Adipocyte (in vitro differentiated cells): ENCODE measurements at places on chromosomes 5 and 9.
A peak's percentile ranks its signal among the peaks of the same experiment; 100 is the strongest.

- no peak for DNase-seq
Measured at GRCh38 chr9:4812858-4813257, 20.1 kb downstream of the RCL1 start.

GRCh38 chr5:82738681-82739269, 338.4 kb downstream of the TMEM167A start:
- no peak for DNase-seq

- DNase-seq: no peak
Measured at GRCh38 chr5:156669416-156669815, 180.7 kb upstream of the PPP1R2B start.

GRCh38 chr9:131620764-131621520, 75.6 kb downstream of the PRRT1B start:
- DNase-seq: no peak

GRCh38 chr9:4939118-4939561, 45.9 kb upstream of the JAK2 start:
- no peak for DNase-seq

DNA sequence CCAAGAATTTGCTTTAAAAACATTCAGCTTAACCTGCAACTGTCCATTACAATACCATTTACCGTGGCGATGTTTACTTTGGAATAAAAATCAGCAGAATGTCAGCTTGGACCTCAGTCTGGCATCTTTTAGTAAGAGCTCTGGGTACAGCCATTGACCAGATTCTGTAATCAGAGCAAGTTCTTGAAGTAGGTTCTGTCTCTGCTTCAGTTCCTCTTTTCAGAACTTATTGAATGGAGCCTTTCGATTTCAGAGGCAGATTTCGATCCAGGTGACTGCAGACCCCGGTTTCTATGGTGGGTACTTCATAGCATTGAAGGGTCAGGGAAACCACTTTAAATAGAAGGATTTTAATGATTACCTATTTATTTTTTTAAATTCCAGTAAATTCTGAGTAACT, 53.4 kb upstream of the SV2C start:
- no peak for DNase-seq

DNA sequence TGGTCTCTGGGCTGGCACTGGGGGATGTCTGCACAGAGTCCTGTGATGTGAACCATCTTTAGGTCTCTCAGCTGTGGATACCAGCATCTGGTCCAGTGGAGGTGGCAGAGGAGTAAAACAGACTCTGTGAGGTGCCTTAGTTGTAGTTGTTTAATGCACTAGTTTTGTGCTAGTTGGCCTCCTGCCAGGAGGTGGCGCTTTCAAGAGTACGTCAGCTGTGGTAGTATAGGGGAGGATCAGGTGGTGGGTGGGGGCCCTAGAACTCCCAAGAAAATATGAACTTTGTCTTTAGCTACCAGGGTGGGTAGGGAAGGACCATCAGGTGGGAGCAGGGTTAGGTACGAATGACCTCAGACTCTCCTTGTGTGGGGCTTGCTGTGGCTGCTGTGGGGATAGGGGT, 197.1 kb downstream of the TMC1 start:
- DNase-seq: no peak

DNA sequence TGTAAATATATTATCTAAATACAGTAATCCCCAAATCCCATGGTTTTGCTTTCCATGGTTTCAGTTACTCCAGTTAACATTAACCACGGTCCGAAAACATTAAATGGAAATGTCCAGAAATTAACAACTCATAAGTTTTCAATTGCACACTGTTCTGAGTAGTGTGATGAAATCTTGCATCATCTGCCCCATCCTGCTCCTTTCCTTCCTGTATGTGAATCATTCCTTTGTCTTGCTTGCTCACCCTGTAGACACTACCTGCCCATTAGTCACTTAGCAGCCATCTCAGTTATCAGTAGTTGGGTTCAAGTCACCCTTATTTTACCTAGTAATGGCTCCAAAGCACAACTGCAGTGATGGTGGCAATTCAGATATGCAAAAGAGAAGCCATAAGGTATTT, 1568.5 kb upstream of the WWC1 start:
- no peak for DNase-seq

GRCh38 chr5:134370311-134370870, 978 bp upstream of the UBE2B start:
- no peak for DNase-seq

DNA sequence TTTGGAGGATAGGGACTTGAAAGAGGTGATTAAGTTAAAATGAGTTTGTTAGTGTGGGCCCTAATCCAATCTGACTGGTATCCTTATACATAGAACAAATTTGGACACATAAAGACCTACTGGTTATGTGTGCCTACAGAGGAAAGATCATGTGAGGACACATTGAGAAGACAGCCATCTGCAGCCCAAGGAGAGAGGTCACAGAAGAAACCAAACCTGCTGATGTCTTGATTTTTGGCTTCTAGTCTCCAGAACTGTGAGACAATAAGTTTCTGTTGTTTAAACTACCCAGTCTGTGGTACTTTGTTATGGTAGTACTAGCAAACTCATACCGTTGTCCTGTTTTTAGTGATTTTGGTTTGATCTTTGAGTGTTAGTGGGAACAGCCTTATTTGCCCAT, 18.3 kb downstream of the RNF180 start:
- no peak for DNase-seq

DNA sequence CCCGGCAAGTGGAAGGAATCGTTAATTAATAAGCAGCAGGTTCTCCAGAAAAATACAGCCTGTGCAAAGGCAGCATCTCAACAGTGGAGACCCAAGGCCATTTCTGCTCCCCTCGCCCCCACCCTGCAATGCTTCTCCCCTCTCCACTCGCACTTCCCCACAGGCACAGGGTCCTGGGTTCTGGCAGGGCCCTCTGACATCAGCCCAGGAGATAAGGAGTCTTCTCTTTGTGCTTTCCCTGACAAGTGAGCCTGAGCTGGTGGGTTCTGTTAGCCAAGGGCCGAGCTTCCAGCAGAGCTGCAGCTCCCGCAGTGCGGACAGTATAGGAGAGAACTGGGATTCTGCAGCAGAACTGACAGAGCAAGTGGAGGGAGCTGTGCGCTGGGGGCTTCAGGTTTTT, 257.5 kb downstream of the NSG2 start:
- no peak for DNase-seq

- DNase-seq: peak; percentile 25
Measured at GRCh38 chr5:112738191-112738560, 491 bp downstream of the APC start.

DNA sequence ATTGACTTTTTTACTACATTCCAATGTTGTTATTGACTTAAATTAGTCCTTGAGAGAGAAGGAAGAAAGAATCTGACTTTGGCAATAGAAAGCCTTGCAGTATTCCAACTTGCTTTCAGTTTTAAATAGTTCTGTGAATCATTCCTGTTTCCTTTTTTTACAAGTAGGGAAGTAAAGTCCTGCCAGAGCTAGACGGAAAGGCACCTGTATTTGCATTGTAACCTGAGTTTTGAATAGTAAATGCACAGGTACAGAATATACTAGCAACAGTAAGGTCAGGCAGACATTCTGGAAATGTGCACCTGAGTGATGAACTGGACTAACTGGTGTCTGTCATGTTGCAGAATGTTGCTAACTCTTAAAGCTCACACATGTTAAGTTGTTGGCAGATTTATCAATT, 100.9 kb downstream of the PRKACG start:
- DNase-seq: no peak

- peak; percentile 85 for DNase-seq
Measured at GRCh38 chr9:35689542-35690293, at the start of gene TPM2. Gene TPM2 (minus strand): TSS chr9:35689925. CDS start chr9:35689817, 108 bp downstream.
